ENCODE measurements at places on chromosomes 6 and 20.

DNA sequence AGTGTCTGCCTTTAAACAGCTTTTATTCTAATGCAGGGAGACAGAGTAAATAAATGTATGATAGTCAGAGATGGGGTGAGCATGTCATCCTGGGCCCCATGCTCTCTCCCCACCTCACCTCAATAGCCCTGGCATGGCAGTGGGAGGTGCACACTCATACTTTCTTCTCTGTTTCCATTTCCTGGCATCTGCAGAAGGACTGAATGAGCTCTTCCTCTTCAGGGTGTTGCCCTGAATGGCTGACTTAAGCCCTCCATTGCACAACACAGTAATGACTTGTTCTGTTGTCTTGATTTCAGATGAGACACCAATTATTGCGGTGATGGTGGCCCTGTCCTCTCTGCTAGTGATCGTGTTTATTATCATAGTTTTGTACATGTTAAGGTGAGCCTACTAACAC, 57.0 kb upstream of the GNRH2 start:
- no peak for DNase-seq

GRCh38 chr6:75368151-75368779, 83.7 kb upstream of the TMEM30A start:
- DNase-seq, result no peak

DNA sequence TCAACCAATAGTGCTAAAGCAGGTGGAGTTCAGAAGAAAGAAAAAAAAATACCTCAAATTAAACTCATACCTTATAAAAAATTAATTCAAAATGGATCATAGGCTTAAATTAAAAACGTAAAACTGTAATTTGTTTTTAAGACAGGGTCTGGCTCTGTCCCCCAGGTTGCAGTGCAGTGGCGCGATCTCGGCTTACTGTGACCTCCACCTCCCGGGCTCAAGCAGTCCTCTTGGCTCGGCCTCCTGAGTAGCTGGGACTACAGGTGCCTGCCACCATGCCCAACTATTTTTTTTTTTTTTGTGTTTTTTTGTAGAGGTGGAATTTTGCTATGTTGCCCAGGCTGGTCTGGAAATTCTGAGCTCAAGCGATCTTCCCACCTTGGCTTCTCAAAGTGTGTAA, 111.6 kb downstream of the HDGFL1 start:
- DNase-seq, result no peak

GRCh38 chr6:107811591-107812218, 12.4 kb downstream of the SCML4 start:
- DNase-seq, result no peak

Data from GM13977 (cell line).